Esophagus muscularis mucosa (tissue), 4 donors: ENCODE measurements at places on chromosomes 6 and 20. TPM values are rescaled to one million over a fixed set of nuclear protein-coding genes. Genes with fewer than 3 reads are reported as not detected.

GRCh38 chr6:156396068-156396771 is 381.0 kb upstream of the ARID1B start:
- H3K4me1 ChIP-seq, result no peaks in the 10 kb centered on the region
- no peak overlapping the region for H3K27ac ChIP-seq
- H3K27me3 ChIP-seq, result no peaks in the 10 kb centered on the region
- no peak overlapping the region for H3K4me3 ChIP-seq
- peak; percentile 62 for DNase-seq

DNA sequence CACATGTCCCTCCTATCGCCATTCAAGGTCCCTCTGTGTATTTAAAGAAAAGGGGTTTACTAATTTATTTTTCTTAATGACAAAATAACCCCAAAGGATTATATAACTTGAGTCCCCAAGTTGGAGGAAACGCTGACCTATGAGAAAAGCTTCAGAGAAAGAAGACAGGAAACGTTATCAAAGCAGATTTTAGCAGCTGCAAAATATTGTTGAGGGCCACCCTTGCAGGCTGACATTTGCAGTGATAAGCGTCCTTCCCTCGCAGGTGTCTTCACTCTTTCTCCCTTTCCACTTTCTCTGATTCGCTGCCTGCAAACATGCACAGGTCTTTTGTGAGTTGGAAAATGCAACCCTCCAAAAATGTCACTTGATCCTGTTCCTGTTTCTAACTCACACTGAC is 103.2 kb upstream of the RIPOR2 start:
- no peaks in the 10 kb centered on the region for H3K4me1 ChIP-seq
- no peak overlapping the region for H3K27ac ChIP-seq
- H3K27me3 ChIP-seq, result no peaks in the 10 kb centered on the region
- DNase-seq, result no peak

MTG2 gene
- 21.6 TPM for total RNA-seq

GRCh38 chr6:163922562-163922961 is 508.0 kb downstream of the QKI start:
- peaks cover 4% of the 10 kb centered on the region for H3K4me1 ChIP-seq
- no peak overlapping the region for H3K27ac ChIP-seq
- no peak for DNase-seq
- no peak overlapping the region for H3K4me3 ChIP-seq

NELFCD gene
- total RNA-seq, result 41.5 TPM

GRCh38 chr20:57468523-57469417 is 56.2 kb downstream of the CTCFL start:
- peak overlapping the region; percentile 80 for H3K27ac ChIP-seq
- no peaks in the 10 kb centered on the region for H3K27me3 ChIP-seq
- H3K4me1 ChIP-seq, result peaks cover 64% of the 10 kb centered on the region
- DNase-seq, result no peak
- H3K4me3 ChIP-seq, result no peak overlapping the region

DSE gene
- 42.1 TPM for total RNA-seq

DNA sequence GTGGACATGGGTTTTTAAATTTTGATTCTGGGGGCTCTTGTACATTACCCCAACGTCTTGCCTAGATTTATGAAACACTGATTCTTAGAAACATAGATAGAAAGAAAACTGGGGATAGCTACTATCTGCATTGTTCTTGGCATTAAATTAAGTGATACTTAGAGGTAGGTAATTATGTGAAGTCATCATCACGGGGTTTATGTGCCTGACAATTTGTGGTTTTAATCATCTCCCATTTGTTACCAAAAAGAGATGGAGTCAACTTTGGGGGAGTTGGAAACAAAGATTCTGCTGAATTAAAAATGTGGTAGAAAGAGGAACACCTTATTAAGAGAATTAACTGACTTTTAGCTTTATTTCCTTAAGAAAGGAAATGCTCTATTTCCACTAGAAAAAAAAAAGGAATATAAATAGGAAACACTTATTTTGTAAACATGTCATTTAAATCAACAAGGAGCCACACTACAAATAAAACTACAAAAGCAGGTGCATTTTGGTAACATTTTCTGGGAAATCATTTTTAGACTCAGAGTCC is 5.6 kb downstream of the TNFAIP3 start:
- no peaks in the 10 kb centered on the region for H3K27me3 ChIP-seq
- no peak for DNase-seq
- peaks cover 31% of the 10 kb centered on the region for H3K36me3 ChIP-seq

- no peaks in the 10 kb centered on the region for H3K27me3 ChIP-seq
- H3K4me1 ChIP-seq, result no peaks in the 10 kb centered on the region
- H3K36me3 ChIP-seq, result no peaks in the 10 kb centered on the region
Observed at GRCh38 chr6:134199848-134200606, 117.9 kb downstream of the SGK1 start.
